ENCODE measurements at places on chromosomes 7 and 10. TPM values are rescaled to one million over a fixed set of nuclear protein-coding genes. Genes with fewer than 3 reads are reported as not detected.

DNA sequence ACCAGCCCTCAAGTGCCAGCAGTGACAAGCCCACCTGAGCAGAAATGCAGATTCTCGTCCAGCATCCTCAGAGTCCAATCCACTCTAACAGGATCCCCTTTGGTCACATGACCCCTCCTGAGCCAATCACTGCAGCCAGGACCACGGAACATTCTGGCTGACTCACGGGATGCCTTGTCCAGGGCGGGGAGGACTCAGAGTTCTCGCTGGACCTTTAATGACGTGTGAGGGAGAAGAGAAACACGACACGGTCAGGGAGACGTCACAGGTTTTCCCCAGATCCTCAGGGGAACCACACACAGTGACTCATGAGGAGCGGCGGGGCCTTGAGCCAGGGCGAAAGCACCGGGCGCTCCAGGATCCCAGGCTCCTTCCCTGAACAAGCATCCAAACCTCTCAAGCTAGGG is 155.7 kb downstream of the PTPRN2 start:
- DNase-seq: peak; percentile 80

The GRM3 gene
- not detected for total RNA-seq

DNA sequence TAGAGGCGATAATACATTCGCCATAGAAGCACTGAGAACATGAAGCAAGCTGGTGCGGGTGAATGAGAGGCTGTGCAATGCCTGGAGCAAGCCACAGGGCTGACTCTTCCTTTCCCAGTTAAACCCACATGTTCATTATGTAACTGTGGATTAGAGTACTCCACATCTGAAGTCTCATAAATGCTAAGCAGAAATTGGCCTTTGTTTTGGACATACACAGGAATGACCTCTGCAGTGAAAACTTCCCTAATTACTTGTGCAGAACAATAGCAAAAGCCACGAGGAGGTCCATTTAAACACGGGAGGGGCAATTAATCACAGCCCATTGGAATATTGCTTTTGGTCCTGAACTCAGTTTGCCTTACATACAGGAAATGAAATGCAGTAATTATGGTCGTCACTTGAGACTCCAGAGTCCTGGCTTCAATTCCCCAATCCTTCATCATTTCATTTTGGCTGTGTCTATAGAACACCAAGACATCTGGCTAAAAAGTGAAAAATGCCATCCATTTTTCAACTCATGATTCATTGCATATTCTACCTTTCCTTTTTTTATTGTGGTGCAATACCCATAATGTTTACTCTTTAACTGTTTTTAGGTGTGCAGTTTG is 78.7 kb upstream of the CXCL12 start:
- DNase-seq: peak; percentile 55

- peak; percentile 37 for DNase-seq
Observed at GRCh38 chr7:135980665-135981180, 3.6 kb upstream of the MTPN start.

DNA sequence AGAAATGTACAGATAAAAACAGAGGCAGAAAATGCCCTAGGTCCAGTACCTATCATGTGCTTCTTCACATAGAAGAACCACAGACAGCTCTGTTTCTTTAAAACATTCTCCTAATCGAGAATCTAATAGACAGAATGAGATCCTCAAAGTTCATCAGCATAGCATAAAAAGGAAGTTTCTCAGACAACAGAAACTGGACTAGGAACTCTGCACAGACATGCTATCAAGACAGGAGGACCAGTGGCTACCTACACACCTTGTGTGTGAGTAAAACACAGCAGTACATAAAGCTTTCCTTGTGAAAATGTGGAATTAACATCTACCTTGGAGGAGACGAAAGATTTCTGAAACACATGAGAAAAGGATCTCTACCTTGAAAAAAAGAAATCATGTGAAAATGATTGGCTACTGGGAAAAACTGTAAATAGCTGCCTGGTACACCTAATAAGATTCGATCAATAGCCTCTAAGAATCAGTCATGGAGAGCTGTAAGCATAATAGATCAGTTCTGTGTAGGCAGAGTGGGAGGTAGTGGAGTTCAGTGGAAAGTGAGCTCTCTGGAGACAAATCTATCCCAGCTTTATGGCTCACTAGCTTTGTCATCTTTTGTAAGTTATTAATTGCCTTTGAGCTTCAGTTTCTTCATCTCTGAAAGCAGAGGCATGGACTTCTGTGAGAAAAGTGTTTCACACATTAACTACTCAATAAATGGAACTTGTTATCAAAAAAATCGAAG is 26.7 kb downstream of the ELAPOR2 start:
- DNase-seq: no peak

The PTPRN2 gene
- total RNA-seq: not detected

DNA sequence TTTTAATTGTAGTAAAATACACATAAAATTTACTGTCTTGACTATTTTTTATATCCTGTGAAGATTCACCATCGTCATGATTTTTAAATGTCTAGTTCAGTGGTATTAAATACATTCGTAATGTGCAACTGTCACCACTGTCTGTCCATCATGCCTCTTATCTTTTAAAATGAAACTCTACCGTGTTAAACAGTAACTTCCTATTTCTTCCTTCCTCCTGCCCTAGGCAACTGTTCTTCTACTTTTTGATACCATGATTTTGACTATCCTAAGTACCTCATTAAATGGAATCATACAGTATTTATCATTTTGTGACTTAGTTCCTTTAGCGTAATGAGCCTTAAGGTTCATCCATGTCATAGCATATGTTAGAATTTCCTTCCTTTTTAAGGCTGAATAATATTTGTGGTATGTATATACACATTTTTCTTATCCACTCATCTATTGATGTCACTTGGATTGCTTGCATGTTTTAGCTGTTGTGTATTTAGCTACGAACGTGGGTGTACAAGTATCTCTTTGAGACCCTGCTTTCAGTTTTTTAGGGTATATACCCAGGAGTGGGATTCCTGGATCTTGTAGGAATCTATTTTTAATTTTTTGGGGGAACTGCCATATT is 13.5 kb downstream of the SLK start:
- DNase-seq: no peak

The FFAR4 gene
- total RNA-seq: 0.16 TPM

- no peak for DNase-seq
Observed at GRCh38 chr7:141600168-141601006, 49.2 kb downstream of the AGK start.

- DNase-seq: no peak
Observed at GRCh38 chr7:75881436-75882095, 2.7 kb downstream of the RHBDD2 start.

DNA sequence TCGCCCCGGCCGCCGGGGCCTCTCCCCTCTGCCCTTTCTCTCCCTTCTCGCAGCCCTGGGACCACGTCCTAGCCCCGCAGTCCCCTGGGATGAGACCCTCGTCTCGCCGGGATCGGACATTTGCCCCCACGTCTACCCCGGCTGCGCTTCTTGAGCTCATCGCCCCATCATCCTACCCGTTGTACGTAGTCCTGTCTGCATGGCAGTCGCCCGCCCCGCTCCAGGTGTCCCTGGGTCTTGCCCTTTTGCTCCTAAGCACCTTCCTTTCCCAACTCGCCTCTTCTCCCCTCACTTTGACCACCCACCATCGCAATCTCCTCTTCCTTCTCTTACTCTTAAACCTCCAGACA is 582 bp downstream of the TPST1 start:
- no peak for DNase-seq

The TMEM176A gene
- total RNA-seq: not detected

The FKBP6 gene
- not detected for total RNA-seq

DNA sequence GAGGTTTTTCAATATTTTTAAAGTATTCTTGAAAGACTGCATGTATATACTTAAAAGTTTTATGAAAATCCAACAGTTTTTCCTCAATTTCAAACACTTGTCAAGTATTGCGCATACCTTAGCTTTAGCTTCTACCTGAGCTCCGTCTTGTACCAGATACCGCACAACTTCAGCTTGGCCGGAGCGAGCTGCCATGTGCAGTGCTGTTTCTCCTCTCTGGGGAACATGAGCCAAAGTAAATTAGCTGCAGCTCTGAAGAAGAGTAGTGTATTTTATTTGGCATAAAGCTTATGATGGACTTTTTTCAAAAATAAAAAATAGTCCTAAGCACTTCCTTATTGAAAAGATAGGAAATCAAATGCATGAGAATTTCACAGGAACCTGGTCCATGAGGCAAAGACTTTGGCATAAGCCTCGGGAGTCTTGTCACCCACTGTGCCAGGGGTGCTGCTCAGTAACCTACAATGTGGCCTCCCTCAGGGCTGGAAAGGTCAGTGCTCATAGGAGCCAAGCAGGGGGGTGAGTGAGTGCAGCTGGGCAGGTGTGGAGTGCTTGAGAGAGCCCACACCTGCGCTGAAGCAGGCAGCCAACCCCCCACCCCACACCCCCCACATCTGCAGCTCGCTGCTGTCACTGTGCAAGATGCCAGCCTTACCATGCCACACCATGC is 189.5 kb downstream of the ANK3 start:
- DNase-seq: no peak

GRCh38 chr10:21379143-21379542 is 146.3 kb downstream of the SKIDA1 start:
- DNase-seq: no peak

DNA sequence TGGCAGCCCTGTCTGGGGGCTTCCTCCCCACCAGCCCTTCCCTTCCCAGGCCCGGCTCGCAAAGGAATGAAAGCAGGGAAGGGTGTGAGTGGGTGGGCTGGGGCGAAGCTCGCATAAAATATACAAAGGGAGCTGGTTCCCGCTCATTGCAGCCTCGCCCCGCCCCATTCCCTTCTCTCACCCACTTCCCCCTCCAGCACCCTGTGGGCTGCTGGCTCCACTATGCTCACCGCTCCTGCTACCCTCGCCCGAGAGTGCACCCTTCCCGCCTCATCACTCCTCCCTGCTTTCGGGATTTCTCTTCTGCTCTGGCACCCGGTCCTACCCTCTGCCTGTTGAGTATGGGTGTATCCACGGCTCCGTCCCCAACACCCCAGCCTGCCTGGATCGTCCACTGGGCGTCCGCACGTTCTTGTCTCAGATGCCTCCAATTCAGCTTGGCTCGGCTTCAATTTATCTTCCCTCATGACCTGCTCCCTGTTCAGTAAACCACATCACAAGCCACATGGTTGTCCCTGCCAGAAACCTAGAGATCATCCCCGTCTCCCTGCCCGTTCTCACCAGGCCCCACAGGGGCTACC is 14.4 kb upstream of the TTYH3 start:
- no peak for DNase-seq

GRCh38 chr10:5356302-5356763 is 8.4 kb upstream of the UCN3 start:
- DNase-seq: no peak

GRCh38 chr10:103042129-103042528 is 124.0 kb downstream of the CNNM2 start:
- no peak for DNase-seq

The MYO1G gene
- not detected for total RNA-seq

DNA sequence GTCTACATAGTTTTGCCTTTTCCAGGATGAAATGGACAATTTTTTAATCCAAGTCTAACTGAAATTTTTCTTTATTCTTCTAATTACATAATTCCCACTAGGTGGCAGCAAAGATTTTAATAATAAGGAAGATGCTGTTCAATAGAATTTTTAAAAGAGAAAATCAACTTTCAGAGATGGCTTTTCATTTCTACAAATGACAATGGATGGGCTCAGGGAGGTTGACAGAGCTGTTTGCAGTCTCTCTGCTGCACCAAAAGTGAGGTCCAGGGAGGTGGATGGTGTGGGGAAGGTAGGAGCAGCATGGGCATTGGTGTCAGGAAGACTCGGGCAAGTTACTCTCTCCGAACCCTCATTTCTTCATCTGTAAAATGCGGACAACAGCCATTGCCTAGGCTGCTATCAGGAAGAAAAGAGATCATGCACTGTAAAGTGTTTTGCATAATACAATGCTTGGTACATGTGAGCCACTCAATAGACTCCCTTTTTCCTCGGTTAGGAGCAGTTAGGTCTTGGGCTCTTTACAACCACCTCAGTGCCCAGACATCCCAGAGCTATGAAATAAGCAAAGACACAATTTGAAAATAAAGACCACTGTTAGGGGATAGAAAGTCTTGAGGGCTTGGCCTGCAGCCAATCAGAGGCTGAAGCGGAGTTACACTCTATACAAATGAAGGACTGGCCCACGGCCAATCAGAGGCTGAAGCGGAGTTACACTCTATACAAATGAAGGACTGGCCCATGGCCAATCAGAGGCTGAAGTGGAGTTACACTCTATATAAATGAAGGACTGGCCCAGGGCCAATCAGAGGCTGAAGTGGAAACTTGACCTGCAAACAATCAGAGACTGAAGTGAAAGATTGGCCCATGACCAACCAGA is 107.1 kb downstream of the ABLIM1 start:
- no peak for DNase-seq

GRCh38 chr7:46143949-46144917 is 223.2 kb upstream of the IGFBP3 start:
- no peak for DNase-seq

DNA sequence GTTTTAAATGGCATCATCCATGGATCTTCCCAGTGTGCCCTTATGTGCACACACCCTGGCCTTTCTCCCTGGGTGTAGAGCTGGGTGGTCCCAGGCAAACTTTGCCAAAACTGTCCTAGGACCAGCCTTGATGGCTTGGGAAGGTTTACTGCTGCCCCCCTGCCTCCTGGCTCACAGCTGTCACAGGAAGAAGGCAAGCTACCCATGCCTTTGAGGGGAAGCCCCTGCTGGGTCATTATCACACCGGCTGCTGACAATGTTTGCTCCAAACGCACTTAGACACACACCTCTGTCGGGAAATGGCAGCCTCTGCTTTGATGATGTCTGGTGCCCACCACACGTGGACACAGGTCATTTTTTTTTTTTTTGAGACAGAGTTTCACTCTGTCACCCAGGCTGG is 25.2 kb upstream of the FIGNL1 start:
- DNase-seq: no peak

DNA sequence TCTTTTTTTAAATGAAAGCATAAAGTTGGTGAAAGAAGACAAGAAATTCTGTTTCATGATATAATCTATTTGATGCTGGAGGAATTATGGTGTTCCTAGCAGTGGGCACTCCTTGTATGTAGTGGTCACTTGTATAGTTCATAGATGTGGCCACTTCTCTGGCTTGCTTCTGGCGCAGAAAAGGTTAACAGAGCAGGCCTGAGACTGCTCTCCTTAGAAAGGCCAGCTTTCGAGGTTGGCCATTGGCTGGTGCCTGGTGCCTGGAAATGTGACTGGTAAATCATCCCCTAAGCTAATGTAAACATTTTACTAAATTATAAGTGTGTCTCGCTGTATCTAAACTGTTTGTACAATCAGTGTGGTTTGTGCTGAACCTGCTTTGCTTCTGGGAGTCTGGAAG is 276.1 kb downstream of the PHTF2 start:
- no peak for DNase-seq

GRCh38 chr10:78510566-78511323 is 477.1 kb downstream of the RPS24 start:
- DNase-seq: no peak
